ENCODE measurements at places on chromosomes 2 and 18.

- no peak for DNase-seq
Observed at GRCh38 chr2:204072443-204073324, 136.1 kb downstream of the ICOS start.

DNA sequence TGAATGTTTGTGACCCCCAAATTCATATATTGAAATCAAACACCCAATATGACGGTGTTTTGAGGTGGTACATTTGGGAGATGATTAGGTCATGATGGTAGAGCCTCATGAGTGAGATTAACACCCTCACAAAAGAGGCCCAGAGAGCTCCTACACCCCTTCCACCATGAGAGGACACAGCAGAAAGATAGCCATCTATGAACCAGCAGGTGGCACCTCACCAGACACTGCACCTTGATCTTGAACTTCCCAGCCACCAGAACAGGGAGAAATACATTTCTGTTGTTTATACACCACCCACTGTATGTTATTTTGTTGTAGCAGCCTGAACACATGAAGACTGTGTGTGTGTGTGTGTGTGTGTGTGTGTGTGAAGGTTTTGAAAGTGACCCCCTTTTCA lies 58.1 kb downstream of the ST3GAL5 start:
- no peak for DNase-seq

DNA sequence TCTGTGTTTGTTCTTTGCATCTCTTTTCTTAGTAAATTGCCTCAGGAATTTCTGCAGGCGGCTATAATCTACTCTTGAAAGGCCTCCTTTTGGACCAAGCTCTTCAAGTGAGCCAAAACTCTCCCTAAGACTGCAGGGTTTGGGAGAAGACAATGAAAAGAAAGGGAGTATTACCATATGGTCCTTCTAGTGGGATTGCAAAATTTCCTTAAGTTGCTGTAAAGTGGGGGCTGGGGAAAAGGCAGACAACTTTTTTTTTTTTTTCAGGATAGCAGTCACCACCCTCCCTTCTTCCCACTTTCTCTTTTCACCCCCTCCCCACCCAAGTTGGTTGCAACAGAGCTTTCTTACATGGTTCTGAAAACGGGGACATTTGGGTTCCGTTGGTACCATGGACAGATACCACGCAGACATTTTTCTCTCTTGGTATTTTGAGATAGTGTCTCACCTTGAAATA lies 183.7 kb downstream of the FHOD3 start:
- DNase-seq: no peak

GRCh38 chr18:32767400-32767799 lies 5.4 kb downstream of the KLHL14 start:
- no peak for DNase-seq

DNA sequence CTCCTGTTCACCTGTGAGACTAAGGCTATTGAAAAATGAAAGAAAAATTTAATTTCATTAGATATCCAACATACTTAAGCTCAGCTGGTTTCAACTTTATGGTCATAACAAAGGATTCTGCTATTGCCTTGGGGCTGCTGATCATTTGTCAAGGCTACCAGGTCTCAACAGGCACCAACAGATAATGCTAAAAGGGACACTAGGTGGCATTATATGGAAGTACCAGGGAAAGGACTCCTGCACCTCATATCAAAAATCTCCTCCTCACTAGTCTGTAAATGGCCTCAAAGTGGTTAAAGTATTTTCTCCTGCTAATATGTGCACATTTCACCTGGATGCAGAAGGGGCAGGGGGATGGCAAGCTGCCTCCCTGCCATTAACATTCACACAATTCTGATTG lies 167.9 kb upstream of the REG3A start:
- no peak for DNase-seq

DNA sequence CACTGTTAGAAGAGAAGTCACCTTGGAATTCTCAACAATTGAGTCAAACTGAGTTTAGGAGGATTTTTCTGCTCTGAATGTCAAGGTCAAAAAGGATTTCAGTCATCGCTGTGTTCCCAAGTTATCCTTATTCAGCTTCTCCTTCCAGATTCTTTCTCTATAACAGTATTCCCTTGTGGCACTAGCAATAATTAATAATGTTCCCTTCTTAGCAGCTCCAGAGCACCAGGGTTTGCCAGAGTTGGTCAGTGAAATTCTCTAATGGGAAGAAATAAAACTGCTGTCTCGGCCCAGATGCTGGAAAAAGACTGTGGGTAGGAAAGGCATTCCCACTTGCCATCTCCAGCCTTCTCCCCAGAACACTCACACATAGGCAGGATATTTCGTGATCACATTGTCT lies 836.0 kb upstream of the PIK3C3 start:
- no peak for DNase-seq

DNA sequence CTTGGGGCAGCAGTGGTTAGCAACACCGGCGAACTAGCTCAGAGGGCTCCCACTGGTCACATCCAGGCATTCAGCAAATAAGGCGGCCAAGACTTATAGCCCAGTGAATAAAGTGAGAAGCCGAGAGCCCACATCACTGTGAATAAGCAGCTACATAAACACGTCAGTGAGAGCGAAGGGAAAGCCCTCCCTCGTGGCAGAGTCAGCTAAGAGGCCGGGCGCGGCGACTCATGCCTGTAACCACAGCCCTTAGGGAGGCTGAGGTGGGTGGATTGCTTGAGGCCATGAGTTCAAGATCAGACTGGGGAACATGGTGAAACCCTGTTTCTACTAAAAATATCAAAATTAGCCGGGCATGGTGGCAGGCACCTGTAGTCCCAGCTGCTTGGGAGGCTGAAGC lies 5.2 kb downstream of the D2HGDH start:
- no peak for DNase-seq

DNA sequence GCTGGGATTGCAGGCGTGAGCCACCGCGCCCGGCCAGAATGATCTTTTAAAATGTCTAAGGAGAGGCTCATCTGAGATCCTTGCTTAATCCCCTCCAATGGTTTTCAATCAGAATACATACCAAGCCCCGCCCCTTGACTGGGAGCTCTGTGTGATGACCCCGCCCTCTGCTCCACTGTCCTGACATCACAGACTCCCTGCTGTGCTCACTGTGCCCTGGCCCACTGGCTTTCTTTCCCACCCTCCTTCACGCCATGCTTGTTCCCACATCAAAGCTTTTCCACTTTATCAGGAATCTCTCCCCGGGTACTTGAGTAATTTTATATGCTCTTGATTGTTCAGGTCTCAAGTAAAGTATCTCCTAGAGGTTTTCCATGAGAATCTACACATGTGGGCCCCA lies 762.3 kb upstream of the ID2 start:
- DNase-seq: no peak

Measured in caudate nucleus (tissue), 63 donors.